Cardiac fibroblast (primary cell): ENCODE measurements at places on chromosomes 6 and 20.
A peak's percentile ranks its signal among the peaks of the same experiment; 100 is the strongest.

DNA sequence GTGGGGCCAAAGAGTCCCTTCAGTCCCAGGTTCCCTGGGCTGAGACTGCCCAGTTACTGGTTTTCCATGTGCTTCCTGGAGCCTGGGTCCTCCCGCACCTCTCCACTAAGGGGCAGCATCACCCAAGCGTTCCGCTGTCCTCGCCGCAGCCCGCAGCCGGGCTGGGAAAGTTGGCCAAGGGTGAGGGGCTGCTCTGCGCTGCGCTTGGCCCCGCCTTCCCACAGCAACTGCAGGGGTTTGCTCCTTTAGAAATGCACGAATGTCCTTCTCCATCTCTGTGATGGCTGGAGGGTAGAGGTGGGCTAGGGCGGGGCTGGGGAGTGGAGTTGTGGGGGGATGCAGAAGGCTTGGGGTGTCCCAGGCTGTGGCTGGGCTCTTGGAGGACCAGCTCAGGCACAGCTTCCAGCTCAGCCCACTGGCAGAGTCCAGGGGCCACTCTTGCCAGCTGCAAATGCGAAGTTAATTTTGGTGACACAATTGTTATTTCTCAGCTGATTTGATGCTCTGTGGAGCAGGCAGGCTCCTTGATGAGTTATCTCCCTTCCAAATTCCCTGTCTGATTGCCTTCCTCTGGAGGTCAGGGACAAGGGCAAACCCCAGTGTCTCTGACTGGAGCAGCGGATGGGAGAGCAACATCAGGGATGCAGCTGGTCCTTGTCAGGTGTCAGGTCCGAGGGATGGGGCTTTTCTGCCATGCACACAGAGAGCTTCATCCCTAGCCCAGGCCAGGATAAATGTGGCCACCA is 63.2 kb downstream of the NOL4L start:
- DNase-seq, result peak; percentile 71

GRCh38 chr6:106383573-106383972 is 23.1 kb downstream of the CRYBG1 start:
- DNase-seq, result no peak

GRCh38 chr20:56259948-56260347 is 11.4 kb downstream of the MC3R start:
- DNase-seq, result no peak

DNA sequence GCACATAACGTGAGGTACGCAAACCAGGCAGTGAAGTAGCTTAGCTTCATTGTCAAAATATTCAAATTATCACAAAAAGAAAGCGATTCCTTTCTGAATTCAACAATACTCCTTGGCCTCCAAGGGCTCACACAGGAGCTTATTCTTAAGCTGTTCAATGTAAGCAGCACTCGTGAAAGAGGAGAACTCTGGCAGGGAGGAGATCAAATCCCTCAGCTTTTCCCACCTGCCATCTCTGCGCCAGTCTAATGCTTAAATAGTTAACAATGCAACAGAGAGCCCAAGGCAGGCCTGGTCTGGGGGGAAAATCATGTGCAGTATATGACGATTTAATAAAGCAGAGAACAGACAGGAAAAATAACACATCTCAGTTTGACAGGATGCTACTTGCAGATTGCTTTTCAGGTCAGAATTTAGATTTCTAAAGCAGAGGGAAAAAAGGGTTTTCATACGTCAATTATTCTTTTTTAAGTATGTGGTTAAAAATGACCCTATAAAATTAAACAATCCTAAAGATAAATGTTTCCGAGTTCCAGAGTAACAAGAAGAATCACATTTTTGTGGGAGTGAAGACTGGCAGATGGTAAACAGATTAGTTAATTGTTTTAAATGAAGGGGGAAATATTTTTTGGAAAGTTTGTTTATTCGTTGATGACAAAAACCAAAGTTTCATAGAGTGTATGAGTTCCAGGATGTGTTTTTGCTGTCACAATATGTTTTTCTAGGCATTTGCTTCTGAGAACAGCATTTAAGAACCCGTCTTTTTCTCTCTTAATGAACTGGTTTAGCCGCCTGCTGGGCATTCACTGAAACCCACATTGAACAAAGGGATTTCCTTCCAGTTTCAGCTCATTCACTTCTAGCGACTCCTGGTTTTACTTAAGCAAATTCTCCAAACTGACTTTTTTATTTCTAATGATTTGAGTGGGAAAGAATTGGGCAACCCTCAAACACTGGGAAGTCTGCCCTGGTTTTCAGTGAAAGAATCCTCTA is 45.9 kb downstream of the PLAGL1 start:
- peak; percentile 68 for DNase-seq

GRCh38 chr6:148854096-148854495 is 107.3 kb downstream of the UST start:
- DNase-seq, result peak; percentile 29

DNA sequence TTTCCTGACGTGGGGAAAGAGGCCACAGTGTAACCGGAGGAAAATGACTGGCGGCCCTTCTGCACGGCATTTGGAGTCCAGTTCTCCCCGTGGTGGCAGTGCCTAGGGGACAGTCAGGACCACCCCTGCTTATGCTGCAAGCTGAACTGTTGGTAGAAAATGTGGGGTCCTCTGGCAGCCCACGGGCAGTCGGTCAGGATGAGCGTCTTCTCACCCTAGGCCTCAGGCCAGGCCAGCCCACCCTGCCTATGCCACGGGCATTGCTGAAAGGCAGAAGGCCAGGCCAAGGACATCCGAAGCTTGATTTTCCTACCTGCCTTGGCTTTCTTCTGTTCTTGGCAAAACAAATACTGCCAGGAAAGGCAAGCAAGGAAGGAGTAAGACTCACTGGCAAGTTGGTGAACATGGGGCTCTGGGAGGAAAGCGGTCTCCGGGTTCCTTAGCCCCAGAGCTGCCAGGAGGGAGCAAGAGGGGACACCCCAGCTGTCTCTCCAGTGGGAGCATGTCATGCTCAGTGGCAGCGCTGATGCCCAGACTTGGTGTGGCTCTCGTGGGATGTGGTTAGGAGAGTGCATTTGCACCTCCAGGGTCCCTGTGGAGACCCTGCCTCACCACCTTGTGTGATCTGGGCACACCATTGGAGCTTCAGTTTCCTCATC is 311.6 kb downstream of the QKI start:
- DNase-seq, result no peak

DNA sequence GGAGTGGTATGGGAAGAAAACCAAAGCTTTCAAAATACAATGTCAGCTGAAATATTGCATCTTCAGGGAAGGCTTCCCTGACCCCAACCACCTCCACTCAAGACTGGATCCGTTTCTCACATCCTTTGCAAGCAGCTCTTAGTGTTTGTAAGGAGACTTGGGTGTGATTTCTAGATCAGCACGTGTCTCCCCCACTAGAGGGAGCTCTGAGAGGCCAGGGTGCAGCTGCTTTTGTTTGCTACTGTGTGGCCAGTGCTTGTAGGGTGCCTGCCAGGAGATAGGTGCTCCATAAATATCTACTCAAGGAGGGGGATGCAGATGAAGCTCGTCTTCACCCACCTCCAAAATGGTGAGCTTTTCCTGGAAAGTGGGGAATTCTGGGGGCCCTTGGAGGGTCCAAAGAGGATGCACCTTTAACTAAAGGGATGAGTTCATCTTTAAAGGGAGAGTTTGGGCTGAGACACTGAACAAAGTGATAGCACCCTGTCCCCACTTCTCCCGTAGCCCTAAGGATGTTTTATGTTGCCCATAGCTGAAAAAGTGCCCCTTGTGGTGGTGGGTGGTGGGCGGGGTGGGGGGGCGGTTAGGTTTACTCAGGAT is 52.6 kb upstream of the MAFB start:
- peak; percentile 61 for DNase-seq

DNA sequence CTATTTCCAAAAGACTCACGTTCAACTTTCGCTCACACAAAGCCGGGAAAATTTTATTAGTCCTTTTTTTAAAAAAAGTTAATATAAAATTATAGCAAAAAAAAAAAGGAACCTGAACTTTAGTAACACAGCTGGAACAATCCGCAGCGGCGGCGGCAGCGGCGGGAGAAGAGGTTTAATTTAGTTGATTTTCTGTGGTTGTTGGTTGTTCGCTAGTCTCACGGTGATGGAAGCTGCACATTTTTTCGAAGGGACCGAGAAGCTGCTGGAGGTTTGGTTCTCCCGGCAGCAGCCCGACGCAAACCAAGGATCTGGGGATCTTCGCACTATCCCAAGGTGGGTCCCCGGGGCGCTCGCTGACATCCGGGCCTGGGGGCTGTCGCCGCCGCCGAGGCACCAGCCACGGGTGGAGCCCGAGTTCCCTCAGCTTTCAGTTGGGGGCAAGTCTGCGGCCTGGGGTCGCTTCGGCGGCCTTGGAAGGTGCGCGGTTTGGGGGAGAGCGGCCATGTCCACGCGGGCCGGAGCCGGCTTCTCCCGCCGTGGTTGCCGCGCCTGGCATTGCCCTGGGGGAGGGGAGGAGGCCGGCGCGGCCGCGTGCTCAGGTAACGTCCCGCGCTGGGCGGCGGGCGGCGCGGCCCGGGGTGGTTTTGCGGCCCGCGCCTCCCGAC is 429 bp downstream of the AMD1 start:
- DNase-seq, result peak; percentile 23

- no peak for DNase-seq
These were observed 111.2 kb downstream of the SCML4 start for GRCh38 chr6:107712665-107713551.

DNA sequence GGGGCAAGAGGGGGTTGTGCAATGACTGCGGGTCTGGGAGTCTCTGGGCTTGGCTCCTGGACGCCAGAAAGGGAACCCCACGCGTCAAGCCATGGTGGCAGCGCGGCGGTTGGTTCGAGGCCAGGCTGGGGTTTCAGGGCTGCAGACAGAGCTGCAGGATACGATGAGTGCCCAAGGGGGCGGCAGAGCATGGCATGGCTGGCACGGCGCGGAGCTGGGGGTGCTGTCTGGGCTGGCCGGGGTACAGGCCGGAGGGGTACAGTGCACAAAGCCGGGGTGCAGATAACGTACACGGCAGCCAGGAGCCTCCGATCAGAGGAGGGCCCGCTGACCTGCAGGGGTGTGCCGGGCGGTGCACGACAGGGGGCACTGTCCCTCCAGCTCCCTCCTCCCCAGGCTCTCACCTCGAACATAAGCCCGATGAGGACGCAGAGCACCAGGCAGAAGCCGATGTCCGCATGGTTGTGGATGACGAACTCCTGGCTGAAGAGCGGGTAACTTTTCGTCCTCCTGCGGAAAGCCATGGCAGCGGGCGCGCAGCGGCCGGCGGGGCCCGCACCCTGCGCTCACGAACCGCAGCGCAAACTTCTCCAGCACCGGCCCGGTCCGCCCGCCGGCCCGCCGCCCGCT is 353 bp downstream of the TRAM2 start:
- DNase-seq, result peak; percentile 86

DNA sequence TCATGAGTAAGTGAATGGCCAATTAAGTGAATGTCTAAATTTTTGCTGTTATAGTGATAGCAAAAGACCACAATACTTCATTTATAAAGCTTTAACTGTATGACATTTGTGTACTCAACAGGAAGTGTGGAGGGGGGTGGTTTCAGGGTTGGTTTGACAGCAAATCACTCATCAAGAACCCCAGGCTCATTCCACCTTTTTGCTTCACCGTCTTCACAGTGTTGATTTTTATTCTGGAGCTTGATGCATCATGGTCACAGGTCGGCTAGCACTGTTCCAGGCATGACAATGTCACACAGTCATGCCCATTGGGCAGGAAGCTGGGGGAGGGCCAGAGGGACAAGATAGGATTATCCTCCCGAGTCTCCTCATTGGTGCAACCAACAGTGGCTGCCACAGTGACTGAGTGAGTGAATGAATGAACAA is 75.0 kb downstream of the MDGA1 start:
- no peak for DNase-seq

DNA sequence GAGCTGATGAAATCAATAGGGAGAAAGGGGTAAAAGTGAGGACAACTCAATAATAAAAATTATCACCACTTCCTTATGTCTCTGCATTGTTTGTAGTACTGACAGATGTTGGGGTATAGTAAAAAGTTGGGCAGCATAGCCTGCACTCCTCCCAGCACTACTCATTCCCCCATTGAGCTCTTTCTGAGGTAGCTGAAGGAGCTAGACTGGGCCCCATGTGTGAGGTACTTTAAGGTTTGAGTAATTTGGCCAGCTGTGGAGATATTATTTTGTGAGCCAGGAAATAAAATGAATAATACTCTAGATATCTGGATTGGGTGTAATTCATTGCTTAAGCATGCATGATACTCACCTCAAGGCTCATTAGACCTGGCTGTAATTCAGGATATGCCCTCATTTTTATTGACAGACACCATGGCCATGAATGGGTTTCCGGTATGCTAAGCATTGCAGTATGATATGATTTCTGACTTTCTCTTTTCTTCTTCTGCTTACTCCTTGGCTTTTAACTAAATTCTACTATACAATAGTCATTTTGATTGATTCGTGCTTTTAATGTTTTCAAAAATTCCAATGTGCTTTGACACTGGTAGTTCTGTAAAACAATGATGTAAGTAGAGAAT is 283.9 kb upstream of the RIMS1 start:
- DNase-seq, result peak; percentile 82

DNA sequence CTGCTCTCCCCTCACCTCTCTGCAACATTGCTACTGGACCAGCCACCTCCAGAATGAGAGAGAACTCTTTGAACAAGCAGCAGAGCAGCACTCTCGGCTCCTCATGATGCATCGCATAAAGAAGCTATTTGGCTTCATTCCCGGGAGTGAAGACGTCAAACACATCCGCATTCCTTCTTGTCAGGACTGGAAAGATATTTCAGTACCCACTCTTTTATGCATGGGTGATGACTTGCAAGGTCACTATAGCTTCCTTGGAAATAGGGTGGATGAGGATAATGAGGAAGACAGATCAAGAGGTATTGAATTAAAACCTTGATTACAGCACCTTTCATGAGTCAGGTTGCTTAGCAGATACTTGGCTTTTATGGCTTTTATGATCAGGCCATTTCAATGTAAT is 4.3 kb downstream of the CALHM4 start:
- DNase-seq, result peak; percentile 96

DNA sequence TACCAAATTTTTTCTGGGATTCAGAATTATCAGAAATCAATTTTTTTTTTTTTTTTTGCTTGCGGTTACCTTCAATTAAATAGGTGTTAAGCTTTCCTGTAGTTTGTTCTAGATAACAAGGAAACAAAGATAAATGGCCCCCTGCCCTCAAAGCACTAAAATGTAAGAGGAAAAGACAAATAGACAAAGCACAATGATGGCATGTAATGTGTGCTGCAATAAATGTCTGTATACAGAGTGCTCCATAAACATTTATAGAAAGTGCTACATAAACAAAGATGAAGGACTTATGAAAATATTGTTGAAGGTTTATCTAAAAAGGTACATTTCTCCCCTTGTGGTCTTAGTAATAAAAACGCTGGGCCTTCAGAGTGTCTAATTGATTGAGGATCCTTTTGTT is 384.6 kb downstream of the PKHD1 start:
- no peak for DNase-seq

GRCh38 chr6:792662-793061 is 99.7 kb upstream of the EXOC2 start:
- DNase-seq, result no peak

DNA sequence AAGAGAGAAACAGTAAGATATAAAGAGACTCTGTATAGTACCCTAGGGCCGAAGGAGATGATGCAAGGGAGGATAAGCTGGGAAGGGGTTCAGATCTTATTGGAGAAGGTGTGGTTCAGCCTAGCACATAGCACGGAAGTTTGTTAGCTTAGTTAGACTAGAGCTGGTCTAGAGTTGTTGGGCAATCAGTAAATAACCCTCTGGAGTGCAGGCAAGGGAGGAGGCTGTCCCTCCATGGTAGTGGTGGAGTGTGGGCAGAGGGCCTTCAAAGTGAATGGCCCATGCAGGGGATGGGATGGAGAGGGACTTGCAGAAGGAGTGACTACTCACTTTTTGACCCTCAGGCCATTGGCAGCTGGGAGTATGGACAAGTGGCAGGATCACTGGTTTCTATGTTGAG is 20.0 kb downstream of the TULP4 start:
- DNase-seq, result no peak

GRCh38 chr6:147441751-147442150 is 66.7 kb upstream of the SAMD5 start:
- no peak for DNase-seq

GRCh38 chr6:26009817-26010216 is 47.2 kb downstream of the TRIM38 start:
- DNase-seq, result no peak
